ENCODE measurements at places on chromosomes 4 and X. TPM values are rescaled to one million over a fixed set of nuclear protein-coding genes. Genes with fewer than 3 reads are reported as not detected.

GRCh38 chr4:98522636-98523395 is 135.6 kb downstream of the TSPAN5 start:
- DNase-seq: peak; percentile 61

- DNase-seq: no peak
These were observed 60.7 kb upstream of the S100G start for GRCh38 chrX:16589211-16589610.

- DNase-seq: no peak
These were observed 65.2 kb upstream of the LNX1 start for GRCh38 chr4:53656421-53656981.

GRCh38 chr4:998096-998691 is 5.0 kb upstream of the SLC26A1 start:
- no peak for DNase-seq

- no peak for DNase-seq
These were observed 61.3 kb downstream of the AR start for GRCh38 chrX:67604979-67605703.

GRCh38 chrX:8805046-8805445 is 3.9 kb upstream of the FAM9A start:
- DNase-seq: no peak

- DNase-seq: no peak
These were observed 37.6 kb upstream of the GYPB start for GRCh38 chr4:144056800-144057199.

DNA sequence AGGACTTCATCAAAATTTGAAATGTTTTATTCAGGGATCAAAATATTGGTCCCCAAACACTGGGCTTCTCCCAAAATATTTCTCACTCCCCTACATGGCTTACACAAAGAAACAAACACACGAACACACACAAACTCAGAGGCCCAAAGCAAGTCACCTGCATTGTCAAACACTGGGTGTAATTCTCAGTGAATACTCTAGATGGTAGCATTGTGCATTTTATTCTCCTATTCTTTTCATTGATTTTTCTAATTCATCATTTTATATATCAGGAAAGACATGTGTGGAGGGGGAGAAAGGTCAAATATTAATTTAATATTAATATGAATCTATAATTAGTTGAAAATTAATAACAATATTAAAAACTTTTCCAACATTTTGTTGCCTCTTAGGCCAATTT is 72.3 kb upstream of the TNMD start:
- peak; percentile 1 for DNase-seq

GRCh38 chrX:121323337-121323736 is 275.9 kb downstream of the GLUD2 start:
- no peak for DNase-seq

DNA sequence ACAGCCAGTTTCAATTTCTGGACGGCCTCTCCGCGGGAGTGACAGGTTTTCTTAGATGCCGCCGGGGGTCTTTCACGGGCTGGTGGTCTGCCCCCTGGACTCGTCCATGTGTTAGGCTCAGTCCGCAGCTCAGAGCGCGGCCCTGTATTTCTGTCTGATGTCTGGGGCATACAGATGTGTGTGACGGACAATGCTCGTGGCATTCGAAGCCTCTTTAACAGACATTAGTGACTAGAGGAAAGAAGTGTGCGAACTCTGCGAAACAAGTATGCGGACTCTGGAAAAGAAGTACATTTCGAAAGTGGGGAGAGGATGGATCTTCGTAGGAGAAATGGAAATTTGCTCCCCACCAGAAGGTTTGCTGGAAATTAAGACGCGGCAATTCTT is 793 bp upstream of the DCUN1D4 start:
- no peak for DNase-seq

DNA sequence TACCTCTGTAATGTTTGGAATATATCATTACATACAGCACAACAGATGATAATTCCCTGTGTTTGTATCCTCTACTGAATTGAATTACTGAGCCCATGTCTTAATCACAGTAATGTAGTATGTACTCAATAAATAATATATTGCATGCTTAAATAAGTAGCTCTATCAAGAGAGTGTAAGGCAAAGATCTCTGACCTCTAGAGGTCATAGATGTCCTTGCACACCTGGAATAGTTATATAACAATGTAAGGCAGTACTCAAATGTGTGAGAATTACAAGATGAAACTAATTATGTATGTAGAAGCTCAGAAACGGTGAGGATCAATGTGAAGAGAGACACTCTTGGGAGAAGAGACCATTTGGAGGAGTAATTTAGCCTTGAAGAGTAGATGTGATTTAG is 14.3 kb upstream of the GCNA start:
- no peak for DNase-seq

DNA sequence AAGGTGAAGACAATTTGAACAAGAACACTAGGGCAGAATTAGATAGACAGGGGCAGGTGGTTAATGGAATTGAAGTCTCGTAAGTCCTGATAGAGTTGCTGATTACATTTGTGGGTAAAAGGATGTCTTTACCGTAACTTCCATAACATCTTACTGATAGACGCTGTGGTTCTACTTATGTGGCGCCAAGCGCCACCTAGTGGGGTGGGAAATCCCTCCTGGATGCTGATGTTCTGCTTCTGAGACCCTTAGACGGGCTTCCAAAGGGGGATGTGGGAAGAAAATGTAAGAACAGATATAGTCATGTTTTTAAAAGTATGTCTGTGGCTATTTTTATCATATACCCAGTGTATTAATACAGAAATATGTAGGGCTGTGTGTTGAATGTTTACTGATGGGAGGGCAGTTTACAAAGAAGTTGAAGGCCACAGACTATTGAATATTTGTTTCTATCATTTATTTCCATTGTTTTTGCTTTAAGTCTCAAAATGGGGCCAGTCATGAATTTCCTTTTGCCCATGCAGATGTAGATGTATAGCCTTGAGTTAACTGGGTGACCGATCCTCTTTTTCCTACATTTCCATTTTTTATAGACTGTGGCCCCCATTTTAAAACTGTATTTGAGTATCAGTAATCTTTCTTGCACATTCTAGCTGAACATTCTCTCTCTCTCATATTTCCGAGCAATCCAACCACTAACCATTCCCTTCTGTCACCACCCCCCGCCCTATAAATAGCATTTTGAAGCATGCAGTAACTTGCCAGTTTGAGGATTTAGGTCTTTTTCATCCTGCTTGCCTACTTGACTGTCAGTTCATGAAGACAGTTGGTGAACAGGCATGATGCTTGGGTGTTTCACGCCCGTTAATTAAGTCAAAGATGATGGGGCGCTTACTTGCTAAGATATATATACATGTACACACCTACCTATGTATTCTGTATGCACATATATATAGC is 12.1 kb upstream of the TLR8 start:
- peak; percentile 8 for DNase-seq

DNA sequence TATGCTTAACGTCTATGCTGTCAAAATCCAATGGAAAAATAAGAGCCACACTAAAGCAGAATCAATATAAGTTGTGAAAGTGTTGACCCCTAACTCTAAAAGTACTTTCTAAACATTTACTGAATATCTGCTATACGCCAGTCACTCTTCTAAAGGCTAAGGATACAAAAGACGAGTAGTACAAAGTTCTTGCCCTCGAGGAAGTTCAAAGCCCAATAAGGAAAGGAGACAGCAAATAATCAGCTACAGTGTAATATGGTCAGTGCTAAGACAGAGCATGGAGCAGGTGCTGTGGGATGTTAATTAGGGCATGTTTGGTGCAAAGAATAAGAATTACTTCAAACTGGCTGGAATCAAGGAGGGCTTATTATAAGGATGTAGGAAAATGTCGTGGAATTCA is 31.6 kb upstream of the TMEM150C start:
- no peak for DNase-seq

- DNase-seq: no peak
These were observed 5.5 kb upstream of the PHF8 start for GRCh38 chrX:54049801-54050200.

GRCh38 chr4:145694929-145695328 is 15.0 kb downstream of the C4orf51 start:
- no peak for DNase-seq

DNA sequence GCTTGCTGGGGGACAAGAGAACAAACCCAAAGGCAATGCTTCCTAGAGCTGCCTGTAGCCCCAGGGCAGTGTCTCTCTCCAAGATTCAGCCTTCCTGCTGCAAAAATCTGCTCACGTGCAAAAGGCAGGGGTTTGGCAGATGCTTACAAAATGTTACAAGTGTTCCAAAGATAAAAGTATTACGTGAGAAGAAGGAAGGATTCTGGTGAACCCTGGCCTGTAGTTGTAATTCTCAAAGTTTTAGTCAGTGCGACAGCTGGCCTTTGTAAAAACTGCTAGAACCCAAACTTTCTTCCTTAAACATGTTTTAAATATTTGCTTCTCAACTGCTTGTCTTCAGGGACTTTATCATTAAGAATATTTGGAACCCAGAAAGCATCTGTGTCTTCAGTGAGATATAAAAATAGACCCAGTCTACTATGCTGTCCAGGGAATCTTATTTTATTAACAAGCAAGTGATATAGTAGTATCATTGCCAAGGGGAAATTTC is 232.3 kb downstream of the FRMPD4 start:
- DNase-seq: no peak

DNA sequence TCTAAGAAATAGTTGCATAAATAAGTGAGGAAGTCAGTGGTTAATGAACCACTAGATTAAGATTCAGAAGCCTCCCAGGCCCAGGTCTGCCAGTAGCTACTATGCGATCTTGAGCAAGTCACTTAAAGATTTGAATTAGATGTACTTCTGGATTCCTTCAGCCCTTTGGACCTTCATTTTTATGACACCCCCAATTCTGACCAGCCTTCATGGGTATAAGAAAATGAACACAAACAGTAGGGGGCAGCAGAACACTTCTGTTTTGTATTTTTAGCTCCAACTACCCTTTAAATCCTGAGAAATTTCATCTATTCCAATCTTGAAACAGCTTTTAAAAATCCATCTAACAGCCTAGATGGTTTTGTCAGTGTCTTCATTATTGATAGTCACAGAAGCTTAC is 19.0 kb downstream of the TMEM47 start:
- peak; percentile 5 for DNase-seq

DNA sequence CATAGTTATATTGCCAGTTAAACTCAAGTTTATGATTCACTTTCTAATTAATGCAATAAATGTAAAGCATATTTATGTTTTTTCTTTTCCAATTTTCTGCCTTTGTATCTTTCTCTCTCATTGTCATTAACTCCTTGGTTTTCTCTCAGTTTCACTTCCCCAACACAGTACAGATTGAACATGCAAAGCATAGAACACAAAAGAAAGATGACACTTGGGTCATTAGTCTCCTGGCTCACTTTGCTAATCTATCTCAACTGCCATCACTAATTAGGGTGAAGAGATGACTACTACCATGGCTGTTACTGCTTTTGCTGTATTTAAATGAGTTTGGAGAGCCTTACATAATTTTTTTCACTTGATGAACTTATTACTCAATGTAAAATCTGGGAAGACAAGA is 12.3 kb upstream of the NAA11 start:
- DNase-seq: no peak

- no peak for DNase-seq
These were observed 2666.6 kb downstream of the PCDH7 start for GRCh38 chr4:33386764-33387163.

The RAB9B gene
- total RNA-seq: not detected

The RPA4 gene
- not detected for total RNA-seq

The CCDC110 gene
- total RNA-seq: 0.98 TPM

The NDP gene
- not detected for total RNA-seq

The XK gene
- not detected for total RNA-seq

The PFKFB1 gene
- total RNA-seq: 0.14 TPM

The CFAP47 gene
- total RNA-seq: not detected

The SPATA4 gene
- not detected for total RNA-seq

Data from G401 (cell line).